Stimulated activated naive CD8-positive, alpha-beta T cell treated with anti-CD3 and anti-CD28 coated beads, Interleukin-15, Interleukin-2, amounts not matched to agents 100 U/mL and 50 U/mL, for 24 hours (primary cell): ENCODE measurements at places on chromosomes 1 and 21.
A peak's percentile ranks its signal among the peaks of the same experiment; 100 is the strongest.

- no peak for DNase-seq
Observed at GRCh38 chr1:69657971-69658370, 90.2 kb downstream of the LRRC7 start.

- no peak for DNase-seq
Observed at GRCh38 chr1:114337417-114337816, 173.6 kb downstream of the TRIM33 start.

DNA sequence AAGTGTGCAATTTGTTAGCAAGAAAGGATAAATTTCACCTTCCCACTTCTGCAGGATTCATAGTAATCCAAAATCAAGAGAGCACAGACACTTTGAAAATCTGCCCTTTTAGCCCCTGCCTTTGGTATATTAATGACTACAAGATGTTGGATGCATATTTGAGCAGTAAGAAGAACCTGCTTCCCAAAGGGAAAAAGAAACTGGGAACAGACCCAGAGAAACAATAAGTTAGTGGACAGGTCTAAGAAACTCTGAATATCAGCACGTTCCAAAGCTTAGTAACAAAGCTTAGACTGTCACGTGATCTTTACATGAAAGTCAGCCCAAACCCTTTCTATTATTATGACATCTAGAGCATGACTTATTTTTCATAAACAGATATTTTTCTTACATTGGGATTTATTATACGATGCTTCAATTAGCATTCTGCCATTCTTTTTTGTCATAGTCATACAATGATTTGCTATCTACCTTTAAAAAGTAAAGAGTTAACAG lies 390.9 kb upstream of the ADGRL2 start:
- no peak for DNase-seq

DNA sequence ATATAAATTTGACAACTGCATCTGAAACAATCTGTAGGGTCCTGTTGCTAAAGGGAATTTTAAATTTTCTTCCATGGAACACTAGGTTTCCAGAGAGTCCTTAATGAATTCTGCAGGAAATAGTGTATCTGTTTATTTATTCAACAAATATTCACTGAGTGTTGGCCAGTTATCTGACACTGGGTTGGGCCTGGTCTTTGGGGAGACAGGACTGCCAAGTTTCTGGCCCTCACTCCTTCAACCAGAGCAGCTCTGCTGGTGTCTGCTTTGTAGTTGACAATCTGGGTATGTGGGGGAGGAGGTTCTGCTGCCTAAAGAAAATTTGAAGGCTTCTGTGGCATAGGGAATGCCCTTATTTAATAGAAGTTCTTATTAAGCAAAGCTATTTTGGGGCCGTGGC lies 26.1 kb upstream of the HUNK start:
- DNase-seq, result no peak

DNA sequence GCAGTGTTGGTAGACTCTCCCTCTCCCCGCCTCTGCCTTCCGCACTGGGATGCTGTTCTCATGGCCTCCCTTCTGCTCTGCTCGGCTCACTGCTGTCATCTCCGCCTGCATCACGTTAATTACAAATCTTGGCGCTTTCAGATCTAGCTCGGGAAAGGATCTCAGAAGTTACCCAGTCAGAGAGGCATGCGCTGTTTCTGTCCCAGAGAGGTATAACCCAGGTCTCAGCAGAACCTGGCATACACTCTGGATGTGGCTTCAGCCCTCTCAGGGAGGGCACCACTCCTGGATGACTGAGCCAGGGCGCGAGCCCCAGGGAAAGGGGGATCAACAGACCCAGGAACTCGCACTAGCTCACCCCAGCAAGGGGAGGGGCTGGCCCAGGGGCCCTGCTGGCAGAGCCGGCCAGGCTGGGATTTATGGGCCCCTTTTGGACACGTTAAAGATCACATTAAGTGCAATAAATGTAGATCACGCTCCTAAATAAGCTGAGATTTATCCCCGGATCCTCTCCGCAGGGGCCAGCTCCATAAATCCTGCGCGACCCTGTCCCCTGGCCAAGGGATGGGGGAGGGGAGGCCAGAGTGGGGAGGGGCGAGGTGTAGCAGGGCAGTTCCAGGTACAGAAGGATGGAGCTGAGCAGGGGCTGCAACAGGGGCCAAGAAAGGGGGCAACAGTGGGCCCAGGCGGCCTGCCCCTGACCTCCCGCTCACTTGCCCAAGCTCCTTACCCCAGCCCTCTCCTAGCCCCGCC lies 101.3 kb upstream of the ZBTB40 start:
- DNase-seq, result no peak

DNA sequence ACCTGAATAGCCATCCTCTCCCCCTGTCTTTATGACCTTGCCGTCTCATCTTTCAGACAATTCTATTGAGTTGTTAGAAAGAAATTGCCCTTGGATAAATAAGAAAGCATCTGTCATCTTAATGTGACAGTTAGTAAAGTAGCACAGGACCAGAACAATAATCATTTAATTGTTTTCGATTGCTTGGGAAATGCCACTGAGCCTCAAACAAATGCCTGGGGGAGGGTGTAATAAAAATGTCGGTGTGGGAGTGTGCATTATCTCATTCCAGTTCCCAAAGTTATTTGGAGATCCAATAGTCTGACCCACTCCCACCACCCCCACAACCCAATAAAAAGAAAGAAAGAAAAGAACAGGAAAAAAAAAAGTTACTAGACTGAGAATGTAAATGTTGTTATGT lies 509.3 kb upstream of the LRRC7 start:
- DNase-seq, result no peak

GRCh38 chr1:9413071-9413876 lies 120.6 kb downstream of the SPSB1 start:
- peak; percentile 79 for DNase-seq

DNA sequence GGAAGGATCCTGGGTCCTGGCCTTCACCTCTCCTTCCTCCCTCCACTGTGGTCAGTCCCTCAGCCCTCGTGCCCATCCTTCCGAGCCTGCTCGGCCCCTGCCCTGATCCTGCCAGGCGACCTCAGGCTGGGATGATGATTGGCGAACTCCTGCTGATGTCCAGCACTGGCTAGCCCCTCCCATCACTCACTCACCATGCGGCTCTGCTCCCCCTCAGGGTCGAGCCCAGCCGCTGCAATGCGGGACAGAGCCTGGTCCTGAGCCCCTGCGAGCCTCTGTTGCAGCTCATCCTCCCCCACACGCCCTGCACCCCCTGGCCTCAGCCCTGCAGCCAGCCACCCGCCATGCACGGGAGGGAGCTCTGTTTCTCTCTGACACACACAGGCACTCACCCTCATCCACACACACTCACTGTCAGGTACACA lies 100.2 kb downstream of the DMRTB1 start:
- DNase-seq, result no peak

DNA sequence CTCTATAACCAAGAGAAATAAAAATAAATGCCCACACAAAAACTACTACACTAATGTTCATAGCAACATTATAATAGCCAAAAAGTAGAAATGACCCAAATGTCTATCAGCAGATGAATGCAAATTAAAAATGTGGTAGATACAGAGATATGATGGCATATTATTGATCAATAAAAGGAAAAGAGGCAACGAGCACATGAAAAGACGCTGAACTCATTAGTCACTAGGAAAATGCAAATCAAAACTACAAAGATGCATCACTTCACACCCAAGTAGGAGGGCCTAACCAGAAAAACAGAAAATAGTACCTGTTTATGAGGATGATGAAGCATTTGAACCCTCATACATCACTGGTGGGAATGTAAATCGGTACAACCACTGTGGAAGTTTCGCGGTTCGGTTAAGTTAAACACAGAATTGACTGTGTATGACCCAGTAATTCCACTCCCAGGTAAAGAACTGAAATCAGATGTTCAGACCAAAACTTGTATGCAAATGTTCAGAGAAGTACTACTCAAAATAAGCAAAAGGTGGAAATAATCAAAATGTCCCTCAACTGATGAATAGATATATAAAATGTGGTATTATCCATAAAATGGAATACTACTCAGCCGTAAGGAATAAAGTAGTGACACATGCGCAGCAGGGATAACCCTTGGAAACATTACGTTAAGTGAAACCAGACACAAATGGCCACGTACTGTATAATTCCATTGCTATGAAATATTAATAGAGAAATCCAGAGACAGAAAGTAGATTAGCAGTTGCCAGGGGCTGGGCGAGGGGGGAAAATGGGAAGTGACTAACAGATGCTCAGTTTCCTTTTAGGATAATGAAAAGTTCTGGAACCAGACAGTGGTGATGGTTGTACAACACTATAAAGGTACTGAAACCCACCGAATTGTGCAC lies 3.1 kb downstream of the USP48 start:
- DNase-seq, result peak; percentile 48

DNA sequence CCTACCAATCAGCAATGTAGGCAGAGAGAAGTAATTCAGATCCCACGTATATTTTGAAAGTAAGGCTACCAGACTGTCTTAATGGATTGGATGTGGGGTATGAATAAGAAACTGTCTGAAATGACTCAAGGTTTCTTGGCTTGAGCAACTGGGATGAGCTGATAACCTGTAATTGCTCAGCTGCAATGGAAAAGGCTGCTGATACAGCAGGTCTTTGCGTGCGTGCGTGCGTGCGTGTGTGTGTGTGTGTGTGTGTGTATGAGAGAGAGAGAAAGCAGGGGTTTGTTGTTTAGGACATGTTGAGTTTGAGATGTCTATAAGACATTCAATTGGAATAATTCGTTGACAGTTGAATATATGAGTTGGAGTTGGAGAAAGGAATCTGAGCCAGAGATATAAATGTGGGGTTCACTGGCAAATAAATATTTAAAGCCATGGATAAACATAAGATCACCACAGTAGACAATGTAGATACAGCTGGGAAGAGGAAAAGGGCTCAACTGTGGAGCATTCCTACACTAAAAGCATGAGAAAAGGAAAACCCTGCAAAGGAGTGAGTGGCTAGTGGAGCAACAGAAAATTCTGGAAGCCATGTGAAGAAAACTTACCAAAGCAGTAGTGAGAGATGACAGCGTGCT lies 72.9 kb downstream of the UCHL5 start:
- peak; percentile 14 for DNase-seq

DNA sequence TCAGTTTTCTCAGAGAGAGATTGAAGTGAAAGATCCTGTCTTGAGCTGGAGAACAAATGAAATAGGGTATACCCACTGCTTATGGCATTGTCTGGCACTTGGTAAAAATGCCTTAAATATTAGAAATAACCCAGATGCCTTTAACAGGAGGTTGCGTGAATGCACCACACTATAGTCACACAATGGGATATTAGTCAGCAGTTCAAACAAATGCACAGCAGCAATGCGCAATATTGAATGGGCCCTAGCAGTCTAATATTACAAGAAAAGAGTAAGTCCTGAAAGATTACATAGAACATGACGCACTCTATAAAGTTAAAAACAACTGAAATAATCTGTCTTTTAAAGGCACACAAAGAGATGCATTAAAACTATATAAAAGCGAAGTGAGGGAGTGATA lies 161.1 kb downstream of the EDEM3 start:
- no peak for DNase-seq

GRCh38 chr1:204188959-204189639 lies 7.2 kb downstream of the KISS1 start:
- DNase-seq, result no peak

- DNase-seq, result no peak
Observed at GRCh38 chr1:29879217-29879616, 642.9 kb downstream of the PTPRU start.

DNA sequence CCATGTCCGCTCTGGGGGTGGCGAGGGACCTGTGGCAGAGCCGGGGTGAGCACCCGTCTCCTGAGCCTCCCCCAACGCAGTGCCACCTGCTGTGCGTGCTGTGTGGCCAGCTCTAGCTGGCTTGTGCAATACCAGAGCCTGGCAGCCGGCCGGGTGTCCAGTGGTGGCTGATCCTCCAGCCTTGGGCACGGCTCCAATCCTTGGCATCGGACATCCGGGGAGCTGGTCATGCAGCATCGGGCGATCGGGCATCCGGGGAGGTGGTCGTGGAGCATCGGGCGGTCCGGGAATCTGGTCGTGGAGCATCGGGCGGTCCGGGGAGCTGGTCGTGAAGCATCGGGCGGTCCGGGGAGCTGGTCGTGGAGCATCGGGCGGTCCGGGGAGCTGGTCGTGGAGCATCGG lies 8.1 kb downstream of the SLX9 start:
- no peak for DNase-seq

GRCh38 chr21:46111193-46111571 lies 13.3 kb downstream of the COL6A2 start:
- peak; percentile 1 for DNase-seq

- DNase-seq, result no peak
Observed at GRCh38 chr1:152325111-152325510, at the start of gene FLG. Gene FLG (minus strand): TSS chr1:152325239. CDS start chr1:152315456, 9,783 bp downstream.

GRCh38 chr1:89356658-89357400 lies 7.0 kb upstream of the GBP6 start:
- DNase-seq, result no peak

- DNase-seq, result no peak
Observed at GRCh38 chr1:234965111-234965510, 163.5 kb downstream of the TOMM20 start.

DNA sequence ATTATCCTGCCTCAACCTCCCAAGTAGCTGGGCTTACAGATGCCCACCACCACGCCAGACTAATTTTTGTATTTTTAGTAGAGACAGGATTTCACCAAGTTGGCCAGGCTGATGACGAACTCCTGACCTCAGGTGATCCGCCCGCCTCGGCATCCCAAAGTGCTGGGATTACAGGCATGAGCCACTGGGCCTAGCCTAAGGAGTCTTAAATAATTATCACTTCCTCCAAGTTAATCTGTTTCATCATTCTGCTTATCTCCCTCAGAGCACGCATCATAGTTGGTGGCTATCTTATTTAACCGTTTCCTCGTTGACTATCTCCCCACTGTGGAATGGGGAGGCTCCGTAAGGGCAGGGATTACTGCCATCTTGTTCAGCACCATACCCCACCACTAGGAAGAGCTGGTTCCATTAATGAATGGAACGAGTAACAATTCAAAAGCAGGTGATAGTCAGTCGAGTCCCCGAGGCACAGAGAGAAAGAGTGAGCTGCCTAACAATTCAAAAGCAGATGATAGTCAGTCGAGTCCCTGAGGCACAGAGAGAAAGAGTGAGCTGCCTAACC lies 52.7 kb downstream of the GLUL start:
- DNase-seq, result no peak

GRCh38 chr1:192123212-192123611 lies 35.0 kb upstream of the RGS18 start:
- DNase-seq, result no peak

GRCh38 chr1:10389271-10389973 lies 9.4 kb upstream of the PGD start:
- no peak for DNase-seq

DNA sequence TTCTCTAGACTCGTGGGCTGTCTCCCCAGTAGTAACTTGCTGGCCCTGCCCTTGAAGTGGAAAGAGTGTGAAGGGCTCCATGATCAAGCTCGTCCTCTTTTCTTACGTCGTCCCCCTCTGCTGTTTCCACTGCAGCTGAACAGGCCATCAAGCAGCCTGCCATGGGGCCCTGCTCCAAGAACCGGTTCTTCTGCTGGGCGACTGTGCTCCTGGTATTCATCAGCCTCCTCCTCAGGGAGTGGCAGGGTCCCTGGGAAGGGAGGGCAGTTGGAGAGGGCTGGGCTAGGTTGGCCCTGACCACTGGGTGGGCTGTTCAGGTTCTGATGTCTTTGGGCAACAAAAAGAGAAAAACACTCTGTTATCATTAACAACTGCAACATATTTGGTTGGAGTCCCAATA lies 151.5 kb downstream of the FCRL5 start:
- DNase-seq, result no peak
